Fibroblast of skin of scalp (primary cell): ENCODE measurements at places on chromosomes 5 and 9.

DNA sequence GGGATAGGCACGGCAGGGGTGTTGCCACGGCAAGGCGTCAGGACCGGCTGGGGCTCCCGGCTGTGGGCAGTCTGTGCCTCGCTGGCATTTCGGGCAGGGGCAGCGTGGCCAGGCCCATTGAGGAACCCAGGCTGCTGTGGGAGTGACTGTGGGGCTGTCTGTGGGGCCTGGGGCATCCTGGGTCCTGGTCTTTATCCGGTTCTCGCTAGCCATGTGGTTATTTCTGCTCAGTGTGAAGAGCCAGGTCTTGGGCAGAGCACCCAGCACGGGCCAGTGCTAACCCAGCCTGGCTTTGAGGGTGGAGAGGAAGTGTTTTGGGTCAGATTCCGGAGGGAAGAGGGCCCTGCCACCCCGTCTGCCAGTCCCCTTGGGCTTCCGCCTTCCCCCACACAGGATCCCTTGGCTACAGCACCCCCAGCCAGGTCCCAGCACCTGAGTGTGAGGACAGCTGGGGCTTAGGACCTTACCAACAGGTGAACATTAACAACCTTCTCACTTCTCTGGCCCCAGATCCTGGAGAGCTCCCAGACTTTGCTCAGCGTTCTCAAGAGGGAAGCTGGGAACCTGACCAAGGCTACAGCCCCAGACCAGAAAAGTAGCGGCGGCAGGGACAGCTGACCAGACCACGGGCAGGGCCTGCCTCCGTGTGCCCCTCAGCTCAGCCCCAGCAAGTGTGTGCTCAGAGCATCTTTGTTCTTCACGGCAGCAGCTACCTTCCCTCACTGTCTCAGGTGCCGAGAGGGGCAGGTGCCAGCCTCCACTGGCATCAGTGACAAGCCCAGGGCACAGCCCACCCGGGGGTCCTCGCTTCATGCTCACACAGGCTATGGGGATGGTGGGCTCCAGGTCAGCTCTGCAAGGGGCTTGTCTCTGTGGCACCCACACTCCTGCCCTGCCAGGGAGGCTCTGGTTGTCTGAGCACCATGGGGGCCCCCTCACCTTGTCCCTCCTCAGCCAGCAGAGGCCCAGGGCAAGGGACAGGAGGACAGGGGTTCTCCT is 1.1 kb downstream of the SSNA1 start:
- no peak for DNase-seq

DNA sequence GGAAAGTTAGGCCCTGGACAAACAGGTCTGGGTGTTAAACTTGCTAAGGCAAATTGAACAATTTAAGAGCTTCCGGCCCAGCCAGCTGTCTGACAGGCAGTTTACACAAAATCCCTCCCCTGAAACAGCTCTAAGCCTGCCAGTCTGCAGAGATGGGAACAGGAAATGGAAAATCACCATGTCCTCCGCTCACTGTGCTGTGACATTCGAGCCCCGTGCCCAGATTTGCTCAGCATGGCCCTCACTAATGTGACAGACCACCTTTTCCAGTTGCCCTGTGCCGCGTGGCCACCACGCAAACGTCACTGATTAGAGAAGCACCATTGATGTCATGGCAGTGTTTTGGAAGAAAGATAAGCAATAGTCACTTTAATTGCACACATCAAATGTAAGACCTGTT is 41.0 kb downstream of the CCNJL start:
- peak; percentile 5 for DNase-seq

GRCh38 chr9:107138261-107138992 is 144.7 kb upstream of the RAD23B start:
- DNase-seq, result peak; percentile 8

- DNase-seq, result peak; percentile 29
These were observed 21.8 kb upstream of the RLN1 start for GRCh38 chr9:5361326-5362010.

DNA sequence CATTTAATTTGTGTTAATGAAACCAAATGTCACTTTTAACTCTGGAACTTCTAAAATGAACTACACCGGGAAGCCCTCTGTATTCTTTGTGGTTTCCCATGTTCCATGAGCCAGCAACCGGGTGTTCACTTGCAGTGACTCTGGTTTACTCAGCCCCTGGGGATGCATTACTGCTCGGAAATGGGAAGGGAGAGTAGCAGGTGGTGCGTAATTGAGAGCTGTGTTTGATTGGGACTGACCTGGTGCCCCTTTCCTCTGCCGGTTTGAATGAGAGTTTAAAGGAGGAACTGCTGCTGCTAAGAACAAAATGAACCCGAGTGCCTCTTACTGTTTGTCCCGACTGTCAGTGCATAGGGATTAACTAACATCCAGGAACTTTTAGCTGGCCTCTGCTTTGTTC is 100.1 kb upstream of the DHFR start:
- DNase-seq, result no peak

GRCh38 chr5:76684756-76685519 is 31.0 kb upstream of the F2R start:
- DNase-seq, result no peak

GRCh38 chr5:76402251-76402885 is 717 bp upstream of the IQGAP2 start:
- DNase-seq, result no peak

- DNase-seq, result peak; percentile 75
These were observed 80.8 kb upstream of the ICE1 start for GRCh38 chr5:5341531-5342292.

- peak; percentile 69 for DNase-seq
These were observed 155.8 kb upstream of the ZNF608 start for GRCh38 chr5:124902097-124902821.

DNA sequence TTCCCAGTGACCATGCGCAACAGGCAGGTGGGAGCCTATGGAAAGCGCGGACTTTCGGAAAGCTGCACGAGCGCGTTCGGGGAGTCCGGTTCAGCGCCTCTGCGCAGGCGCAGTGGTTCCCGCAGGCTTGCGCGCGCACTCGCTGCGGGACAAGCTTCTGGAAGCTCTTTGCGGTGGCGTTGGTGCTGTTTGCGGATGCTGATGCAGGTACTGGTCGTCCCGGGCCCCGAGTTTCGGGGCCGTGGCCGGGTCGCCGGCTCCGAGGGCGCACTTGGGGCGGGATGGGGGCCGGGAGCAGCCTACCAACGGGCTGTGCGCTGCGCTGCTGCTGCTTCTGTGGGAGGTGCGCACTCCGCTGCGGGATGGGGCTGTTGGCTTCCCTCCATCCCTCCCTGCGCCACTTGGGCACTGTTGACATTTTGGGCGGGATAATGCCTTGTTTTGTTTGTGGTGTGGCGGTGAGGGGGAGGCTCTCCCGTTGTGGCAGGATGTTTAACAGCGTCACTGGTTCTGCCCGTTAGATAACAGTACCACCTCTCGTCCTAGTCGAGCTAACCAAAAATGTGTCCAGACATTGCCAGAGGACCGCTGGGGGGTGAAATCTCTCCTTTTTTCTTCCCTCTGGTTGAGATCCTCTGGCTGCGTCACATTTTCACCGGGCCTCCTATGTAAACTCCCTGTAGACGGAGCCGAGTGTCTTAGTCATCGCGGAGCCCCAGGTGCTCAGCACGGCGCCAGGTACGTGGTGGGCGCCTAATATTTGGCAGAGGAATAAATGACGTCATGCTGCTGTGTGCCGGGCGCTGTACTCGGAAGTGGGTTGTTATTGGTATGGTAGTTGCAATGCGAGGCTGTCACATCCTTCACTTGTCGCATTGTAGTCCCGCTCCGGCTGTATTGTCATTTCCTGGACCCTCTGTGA is at the start of gene ZNF483:
TSS of gene ZNF483 (plus strand) at position 124 of the 922 bp plus-strand sequence. CDS start 2,217 bp downstream, outside the sequence.
- peak; percentile 61 for DNase-seq

DNA sequence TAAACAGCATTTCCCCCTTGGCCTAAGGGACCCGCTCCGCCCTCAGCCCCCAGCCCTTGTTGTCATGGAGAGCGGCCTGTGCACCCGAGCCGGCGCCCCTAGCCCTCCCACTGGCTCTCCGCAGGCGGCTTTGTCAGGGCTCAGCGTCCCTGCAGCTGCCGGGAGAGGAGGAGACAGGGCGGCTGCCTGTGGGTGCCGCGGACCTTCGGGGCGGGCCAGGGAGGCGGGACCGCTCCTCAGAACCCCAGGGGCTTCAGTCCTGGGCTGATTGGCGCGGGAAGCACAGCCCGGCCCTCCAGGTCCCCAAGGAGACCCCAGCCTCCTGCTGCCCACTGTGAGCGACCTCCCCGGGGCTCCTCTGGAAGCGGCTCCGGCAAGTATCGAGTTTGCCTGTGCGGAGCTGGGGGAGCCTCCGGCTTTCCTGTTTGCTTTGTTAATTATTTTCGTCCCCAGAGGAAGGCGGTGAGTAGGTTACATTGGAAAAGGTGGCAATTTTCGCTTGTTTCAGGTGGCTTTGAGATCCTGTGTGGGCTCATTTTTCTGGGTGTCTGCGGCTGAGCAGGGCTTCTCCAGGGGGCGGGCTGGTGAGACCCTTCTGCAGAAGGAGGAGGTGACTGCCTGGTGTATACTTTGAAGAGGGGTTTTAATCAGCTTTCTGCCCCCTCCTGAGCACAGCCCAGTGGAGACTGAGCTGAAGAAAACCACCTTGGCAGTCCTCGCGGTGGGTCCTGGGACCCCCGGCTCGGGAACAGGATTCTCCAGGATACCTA is at the start of gene FGD3:
TSS of gene FGD3 (plus strand) at position 256 of the 770 bp plus-strand sequence. CDS start 28,734 bp downstream, outside the sequence.
- DNase-seq, result peak; percentile 12
